ENCODE measurements at places on chromosomes 12 and 14. TPM values are rescaled to one million over a fixed set of nuclear protein-coding genes. Genes with fewer than 3 reads are reported as not detected.

The BTBD7 gene
- polyA plus RNA-seq: 7.0 TPM

The RASAL1 gene
- not detected for polyA plus RNA-seq

The ANO4 gene
- polyA plus RNA-seq: 9.0 TPM

The TAS2R50 gene
- polyA plus RNA-seq: not detected

The CLEC1B gene
- not detected for polyA plus RNA-seq

GRCh38 chr14:89849931-89850330 is 104.6 kb downstream of the EFCAB11 start:
- DNase-seq: no peak

DNA sequence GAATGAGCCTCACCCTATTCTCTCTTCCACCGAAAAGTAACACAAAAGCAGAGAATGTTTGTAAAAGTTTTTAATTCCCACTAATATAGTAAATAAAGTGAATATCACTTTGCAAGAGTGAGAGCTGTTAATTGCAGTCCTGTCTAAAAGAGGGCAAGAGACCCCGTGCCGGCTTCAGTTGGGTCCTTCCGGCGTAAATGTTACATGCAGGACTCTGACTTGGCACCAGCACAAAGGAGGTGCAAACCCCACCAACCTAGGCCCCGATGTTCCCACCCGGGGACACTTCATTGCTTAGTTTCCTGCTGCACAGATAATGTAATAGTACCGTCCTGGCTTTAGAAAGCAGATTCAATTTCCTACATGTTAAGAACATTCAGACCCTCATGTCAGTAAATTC is 66.0 kb upstream of the DYNC1H1 start:
- DNase-seq: no peak

DNA sequence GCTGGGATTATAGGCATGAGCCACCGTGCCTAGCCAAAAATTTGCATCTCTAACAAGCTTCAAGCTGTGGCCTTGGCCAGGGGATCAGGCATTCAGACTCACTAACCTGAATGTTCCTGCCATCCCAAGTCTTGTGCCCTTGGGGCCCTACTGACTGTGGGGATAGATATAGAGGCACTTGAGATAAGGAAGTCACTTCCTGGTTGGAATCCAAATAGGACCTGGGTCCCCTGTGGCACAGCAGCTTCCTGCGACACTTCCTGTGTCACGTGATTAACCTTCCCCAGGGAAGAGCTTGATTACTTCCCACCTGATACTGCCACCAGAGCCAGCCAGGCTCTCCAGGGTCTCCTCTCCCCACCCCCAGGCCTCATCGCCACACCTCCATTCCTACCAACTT is 128.2 kb downstream of the BCL11B start:
- no peak for DNase-seq

DNA sequence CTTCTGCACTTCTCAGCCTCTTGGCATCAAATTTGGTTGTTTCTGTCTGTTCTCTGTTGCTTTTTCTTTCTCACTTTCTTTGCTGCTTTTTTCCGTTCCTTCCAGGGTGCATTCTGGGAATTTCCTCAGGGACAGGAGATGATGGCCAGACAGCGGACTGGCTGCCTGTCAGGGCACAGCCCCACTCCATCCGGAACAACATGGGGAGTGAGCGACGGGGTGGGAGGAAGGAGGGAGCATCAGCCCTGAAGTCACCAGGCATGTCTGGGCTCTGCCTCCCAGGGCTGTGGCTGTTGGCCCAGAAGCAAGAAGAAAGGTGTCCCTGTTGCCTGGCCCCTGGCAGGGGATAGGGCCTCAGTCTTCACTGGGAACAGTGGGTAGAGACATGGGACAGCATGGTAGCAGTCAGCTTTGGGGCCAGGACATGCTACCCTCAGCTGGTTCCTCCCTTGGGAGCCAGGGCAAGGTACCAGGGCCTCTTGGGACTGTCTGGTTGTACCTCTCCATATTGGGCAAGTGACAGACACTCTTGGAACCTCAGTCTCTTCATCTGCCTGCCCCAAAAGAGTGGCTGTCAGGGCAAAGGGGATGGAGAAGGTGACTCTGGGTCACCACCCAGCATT is 8.6 kb downstream of the PGF start:
- DNase-seq: peak; percentile 60

- DNase-seq: peak; percentile 78
These were observed 316.2 kb downstream of the EGLN3 start for GRCh38 chr14:33634631-33635030.

GRCh38 chr14:50476134-50476533 is 56.2 kb downstream of the MAP4K5 start:
- no peak for DNase-seq

GRCh38 chr12:108768591-108769500 is 37.5 kb upstream of the CORO1C start:
- no peak for DNase-seq

DNA sequence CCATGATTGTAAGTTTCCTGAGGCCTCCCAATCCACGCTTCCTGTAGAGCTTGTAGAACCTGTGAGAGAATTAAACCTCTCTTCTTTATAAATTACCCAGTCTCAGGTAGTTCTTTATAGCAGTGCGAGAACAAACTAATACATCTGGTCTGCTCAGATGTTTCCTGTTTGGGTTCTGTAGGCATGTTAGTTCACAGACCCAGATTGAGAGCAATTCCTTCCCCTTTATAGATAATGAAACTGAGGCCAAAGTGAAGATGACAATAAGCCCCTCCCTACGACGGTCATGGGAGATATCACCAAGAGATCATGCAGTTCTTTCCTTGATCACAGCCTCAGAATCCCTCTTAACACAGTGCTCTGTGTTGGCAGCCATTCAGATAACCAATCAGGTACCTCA is 76.5 kb upstream of the CLMN start:
- no peak for DNase-seq

GRCh38 chr12:60259225-60259624 is 663.4 kb downstream of the SLC16A7 start:
- DNase-seq: no peak

- DNase-seq: no peak
These were observed 95.4 kb downstream of the HELB start for GRCh38 chr12:66397574-66398290.

Data from foreskin keratinocyte (primary cell).